ENCODE measurements at places on chromosomes 1 and 21.

DNA sequence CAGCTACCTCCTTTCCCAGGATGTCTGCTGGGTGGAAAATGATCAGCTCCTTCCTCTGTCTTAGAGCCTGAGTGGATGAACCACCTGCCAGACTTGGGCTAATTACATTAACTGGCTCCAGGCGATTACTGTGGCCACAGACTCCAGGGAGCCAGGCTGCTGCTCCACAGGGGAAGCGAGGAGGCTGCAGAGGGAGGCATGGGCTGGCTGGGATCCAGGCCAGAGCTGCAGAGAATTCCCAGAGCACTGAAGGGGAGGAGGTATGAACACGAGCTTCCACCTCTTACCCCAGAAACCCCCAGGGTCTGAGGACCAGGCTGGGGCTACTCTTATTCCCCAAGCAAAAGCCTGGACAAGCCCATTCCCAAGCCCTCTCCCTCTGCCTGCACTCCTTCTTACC is 136.0 kb upstream of the KLHDC7A start:
- H3K4me3 ChIP-seq: no peak overlapping the region
- no peaks in the 10 kb centered on the region for H3K36me3 ChIP-seq
- no peaks in the 10 kb centered on the region for H3K4me1 ChIP-seq
- no peak for DNase-seq
- peaks cover 25% of the 10 kb centered on the region for H3K27me3 ChIP-seq
- no peak overlapping the region for H3K27ac ChIP-seq

GRCh38 chr21:35096959-35097358 is 47.9 kb upstream of the RUNX1 start:
- H3K27ac ChIP-seq: no peak overlapping the region
- peaks cover 2% of the 10 kb centered on the region for H3K27me3 ChIP-seq
- no peak overlapping the region for H3K4me3 ChIP-seq
- H3K36me3 ChIP-seq: no peaks in the 10 kb centered on the region

DNA sequence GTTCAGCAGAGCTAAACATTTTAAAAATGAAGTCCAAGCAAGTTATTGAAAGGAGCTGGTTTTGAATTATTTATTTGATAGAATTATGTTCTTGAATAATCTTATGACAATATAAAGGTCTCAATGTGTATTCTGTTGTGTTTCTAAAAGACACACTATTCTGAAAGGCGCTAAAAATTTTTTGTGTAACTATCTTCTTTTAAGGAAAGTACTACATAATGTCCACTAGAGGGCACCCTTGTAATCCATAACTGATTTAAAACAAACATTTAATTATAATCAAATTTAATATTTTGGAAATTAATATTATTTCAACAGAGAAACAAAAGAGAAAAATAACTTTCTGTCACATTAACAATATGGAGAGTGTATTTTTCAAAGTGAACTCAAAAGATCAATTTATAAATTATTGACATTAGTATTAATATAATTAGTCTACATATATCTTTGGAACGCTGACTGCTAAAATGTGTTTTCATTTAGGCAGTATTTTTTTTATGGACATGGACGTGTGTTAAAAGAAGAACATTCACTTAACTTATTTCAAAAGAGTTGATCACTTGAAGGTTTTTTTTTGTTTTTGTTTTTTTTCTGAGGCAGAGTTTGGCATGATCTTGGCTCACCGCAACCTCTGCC is 248.4 kb downstream of the DENND1B start:
- H3K27me3 ChIP-seq: no peaks in the 10 kb centered on the region
- no peak overlapping the region for H3K4me3 ChIP-seq
- H3K4me1 ChIP-seq: no peaks in the 10 kb centered on the region

DNA sequence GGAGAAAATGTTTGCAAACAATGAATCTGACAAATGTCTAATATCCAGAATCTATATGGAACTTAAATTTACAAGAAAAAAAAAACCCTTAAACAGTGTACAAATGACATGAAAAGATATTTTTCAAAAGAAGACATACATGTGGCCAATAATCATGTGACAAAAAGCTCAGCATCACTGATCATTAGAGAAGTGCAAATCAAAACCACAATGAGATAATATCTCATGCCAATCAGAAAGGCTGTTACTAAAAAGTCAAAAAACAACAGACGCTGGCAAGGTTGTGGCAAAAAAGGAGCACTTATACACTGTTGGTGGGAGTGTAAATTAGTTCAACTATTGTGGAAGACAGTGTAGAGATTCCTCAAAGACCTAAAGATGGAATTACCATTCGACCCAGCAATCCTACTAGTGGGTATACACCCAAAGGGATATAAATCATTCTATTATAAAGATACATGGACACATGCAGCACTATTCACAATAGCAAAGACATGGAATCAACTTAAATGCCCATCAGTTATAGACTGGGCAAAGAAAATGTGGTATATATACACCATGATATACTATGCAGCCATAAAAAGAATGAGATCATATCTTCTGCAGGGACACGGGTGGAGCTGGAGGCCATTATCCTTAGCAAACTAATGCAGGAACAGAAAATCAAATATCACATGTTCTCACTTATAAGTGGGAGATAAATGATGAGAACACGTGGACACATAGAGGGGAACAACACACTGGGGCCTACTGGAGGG is 123.2 kb downstream of the PTPRC start:
- no peak overlapping the region for H3K4me3 ChIP-seq
- H3K4me1 ChIP-seq: peaks cover 34% of the 10 kb centered on the region
- H3K27ac ChIP-seq: peak overlapping the region; percentile 13
- no peaks in the 10 kb centered on the region for H3K27me3 ChIP-seq

- peaks cover 19% of the 10 kb centered on the region for H3K36me3 ChIP-seq
- H3K4me1 ChIP-seq: peaks cover 13% of the 10 kb centered on the region
- DNase-seq: no peak
- no peaks in the 10 kb centered on the region for H3K27me3 ChIP-seq
These were observed 535 bp downstream of the SETD4 start for GRCh38 chr21:36059823-36060158.

DNA sequence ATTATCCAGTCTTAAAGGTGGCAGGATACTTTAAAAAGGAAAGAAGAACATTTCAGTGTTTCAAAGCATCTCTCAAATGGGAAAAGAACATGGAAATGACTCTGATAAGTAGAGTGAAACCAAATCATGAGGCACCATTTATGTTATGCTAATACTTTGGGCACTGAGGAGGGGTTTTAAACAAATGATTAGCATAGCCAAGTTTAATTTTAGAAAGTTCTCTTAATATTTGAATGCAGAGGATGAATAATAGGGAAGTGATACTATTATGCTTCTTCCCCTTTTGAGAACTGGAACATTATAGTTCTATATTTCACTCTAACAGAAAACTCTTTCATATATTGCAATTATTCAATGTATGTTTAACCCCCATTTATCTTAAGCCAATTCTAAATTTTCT is 1181.9 kb upstream of the PRMT6 start:
- peak overlapping the region; percentile 75 for H3K4me3 ChIP-seq
- no peaks in the 10 kb centered on the region for H3K36me3 ChIP-seq
- peak overlapping the region; percentile 18 for H3K27ac ChIP-seq
- DNase-seq: peak; percentile 49
- no peaks in the 10 kb centered on the region for H3K27me3 ChIP-seq
